ENCODE measurements at places on chromosomes 7 and 10.
A peak's percentile ranks its signal among the peaks of the same experiment; 100 is the strongest.

GRCh38 chr7:125670926-125671572, 741.4 kb upstream of the POT1 start:
- peak; percentile 8 for DNase-seq

DNA sequence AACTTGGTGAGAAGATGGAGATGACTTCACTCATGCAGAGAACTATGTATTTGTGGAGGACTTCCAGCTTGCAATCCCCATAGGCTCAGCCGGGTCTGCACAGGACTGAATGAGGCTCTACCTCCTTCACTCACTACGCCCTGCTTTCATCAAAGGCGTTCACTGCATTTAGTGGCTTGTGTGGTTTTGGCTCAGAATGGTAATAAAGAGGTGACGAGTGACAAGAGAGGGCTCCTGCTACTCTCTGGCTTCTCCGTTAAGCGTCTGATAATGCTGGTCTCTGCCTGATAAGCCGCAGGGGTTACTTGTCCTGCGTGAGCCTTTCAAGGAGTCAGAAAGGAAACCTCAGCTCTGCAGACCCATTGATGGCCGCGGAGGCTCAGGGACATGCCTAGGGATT, 343.4 kb downstream of the PRPF18 start:
- DNase-seq = no peak

- peak; percentile 88 for DNase-seq
Measured at GRCh38 chr7:108442039-108442568, 14.1 kb downstream of the NRCAM start.

- no peak for DNase-seq
Measured at GRCh38 chr10:79446758-79447084, 1.3 kb upstream of the ZCCHC24 start.

GRCh38 chr7:54591404-54592386, 49.5 kb downstream of the VSTM2A start:
- no peak for DNase-seq

DNA sequence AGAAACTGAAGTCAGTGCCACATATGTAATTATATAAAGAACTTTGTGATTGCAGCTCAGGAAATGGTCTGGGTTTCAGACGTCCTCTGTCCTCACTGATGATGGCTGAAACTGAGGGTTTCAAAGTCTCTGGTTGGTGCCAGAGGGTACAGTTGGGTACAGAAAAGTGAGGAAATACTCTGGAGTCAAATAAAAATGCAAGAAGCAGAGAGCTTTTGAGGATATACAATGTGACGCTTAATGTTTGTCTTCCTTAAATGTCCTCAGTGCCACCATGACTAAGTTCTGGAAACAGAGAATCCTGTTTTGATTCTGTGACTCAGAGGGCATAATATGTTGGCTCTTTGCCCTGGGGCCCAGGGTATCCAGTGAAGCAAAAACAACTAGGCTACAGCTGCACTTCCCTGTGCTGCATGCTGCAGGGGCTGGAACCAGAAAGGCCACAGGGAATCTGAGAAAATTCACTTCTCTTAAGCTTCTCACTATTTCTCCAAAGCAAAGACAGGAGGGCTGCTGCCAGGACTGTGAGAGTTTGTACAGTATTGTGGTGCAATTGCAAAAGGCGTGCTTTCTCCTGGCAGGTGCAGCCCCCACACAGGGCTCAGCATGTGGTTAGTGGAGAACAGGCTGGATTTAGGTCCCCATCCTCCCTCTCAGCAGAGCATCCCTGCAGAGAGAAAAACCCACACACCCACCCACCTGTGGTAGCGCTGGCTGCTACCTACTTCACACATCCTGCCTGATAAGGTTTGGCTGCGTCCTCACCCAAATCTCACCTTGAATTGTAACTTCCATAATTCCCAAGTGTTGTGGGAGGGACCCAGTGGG, 169.5 kb upstream of the SVIL start:
- no peak for DNase-seq

DNA sequence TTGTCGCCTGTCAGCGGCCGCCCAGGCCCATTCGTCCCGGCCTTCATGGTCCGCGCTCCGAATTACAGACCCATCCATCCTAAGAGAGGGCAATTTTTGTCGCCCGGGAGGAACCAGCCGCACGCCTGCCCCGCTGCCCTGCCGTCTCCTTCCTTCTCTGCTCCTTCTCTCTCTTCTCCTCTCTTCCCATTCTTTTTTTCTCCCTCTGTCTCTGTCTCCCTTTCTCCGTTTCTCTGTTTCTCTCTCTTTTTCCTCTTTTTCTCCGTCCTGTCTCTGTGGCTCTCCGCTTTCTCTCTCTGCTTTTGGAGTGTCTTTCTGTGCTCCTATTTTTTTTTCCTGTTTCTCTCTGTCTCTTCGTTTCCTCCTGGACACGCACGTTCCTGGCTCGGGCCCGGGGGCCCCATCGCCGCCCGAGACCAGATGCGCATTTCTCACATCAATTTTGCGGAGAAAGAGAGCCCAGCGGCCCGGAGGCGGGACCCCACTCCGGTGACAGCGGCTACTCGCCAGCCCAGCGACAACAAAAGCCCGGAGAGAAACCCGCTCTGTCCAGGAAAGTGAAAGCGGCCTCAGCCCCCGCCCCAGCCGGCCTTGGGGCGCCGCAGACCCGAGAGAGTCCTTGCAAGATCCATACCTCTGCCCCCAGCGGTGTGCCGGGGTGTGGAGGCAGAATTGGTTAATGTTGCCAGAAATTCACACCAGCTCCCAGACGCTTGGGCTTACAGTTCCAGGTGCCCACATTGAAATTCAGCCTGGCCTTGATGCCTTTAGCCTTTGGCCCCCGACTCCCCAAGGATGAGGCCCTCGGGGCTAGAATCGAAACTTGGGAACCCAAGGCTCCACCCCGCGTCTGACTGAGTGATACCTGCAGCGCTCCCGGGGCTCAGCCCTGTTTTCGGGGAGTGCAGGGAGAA, 4.1 kb downstream of the LBX1 start:
- DNase-seq = no peak

DNA sequence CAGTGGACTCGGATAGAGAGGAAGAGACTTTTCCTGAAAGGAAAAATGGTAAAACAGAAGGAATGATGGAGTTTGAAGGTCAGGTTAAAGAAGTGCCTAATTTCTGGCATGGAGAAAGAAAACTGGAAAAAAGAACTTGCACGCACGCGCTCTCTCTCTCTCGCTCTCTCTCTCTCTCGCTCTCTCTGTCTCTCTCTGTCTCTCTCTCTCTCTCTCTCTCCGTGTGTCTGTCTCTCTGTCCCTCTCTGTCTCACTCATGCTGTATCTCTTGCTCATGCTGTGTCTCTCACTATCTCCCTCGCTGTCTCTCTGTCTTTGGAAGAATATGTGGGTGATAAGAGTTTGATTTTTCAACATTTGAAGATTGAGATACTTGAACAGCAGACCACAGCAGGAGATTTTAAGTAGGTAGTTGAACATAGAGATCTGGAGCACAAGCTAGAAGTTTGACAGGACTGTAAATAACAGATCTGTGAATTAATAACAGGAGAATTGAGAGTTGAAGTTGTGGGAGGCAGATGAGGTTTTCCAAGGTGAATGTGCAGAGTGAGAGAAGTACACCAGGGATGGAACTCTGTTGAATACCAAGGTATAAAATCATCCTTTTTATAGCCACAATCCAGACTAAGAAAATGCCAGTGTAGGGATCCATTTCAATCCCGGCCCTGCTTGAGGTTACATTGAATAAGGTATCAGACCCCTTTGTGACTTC, 33.1 kb downstream of the ADD3 start:
- DNase-seq = no peak

- no peak for DNase-seq
Measured at GRCh38 chr10:76697923-76698322, 939.7 kb downstream of the KCNMA1 start.

GRCh38 chr7:13262929-13263530, 575.6 kb downstream of the ARL4A start:
- DNase-seq = peak; percentile 65

- DNase-seq = no peak
Measured at GRCh38 chr7:17489961-17490360, 191.5 kb downstream of the AHR start.

GRCh38 chr7:70694434-70694970, 437.4 kb upstream of the GALNT17 start:
- DNase-seq = peak; percentile 33

DNA sequence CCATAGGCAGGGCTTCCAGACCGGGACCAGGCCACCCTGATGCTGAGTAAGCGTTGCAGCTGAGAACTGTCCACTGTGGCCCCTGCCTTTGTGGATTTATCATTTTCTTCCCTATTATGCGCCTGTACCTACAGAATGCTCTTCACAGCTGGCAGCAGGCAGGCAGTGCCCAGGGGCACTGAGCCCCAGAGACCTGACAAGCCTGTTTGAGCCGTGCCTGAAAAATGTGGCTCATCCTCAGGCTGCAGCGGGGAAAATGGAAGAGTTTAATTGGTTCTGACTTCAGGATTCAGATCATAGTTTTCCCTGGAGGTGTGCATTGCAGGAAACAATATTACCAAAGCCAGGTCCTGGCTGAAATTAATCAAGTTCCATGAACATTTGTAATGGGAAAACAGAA, 200.2 kb downstream of the ZNF438 start:
- DNase-seq = no peak

DNA sequence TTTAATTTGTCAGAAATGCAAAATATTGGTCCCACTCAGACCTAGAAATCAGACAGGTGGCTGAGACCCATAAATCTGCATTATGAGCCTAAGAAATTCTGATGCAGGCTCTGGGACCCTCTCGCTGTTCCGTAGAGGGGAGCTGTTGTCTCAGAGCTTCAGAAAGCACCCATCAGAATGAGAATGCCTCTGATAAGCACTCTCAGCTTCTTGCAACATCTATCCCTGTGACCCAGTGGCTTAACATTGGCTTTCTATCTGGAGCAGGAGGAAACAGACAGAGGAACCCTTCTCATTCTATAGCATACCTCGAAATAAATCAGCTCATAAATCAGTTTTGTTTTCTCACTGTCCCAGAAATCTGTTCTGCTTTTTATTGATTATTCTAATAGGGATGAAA, 184.6 kb upstream of the SP4 start:
- no peak for DNase-seq

GRCh38 chr7:2120841-2121830, 111.6 kb downstream of the MAD1L1 start:
- DNase-seq = no peak

- DNase-seq = peak; percentile 12
Measured at GRCh38 chr10:96370584-96371157, 11.9 kb upstream of the OPALIN start.

- DNase-seq = peak; percentile 61
Measured at GRCh38 chr7:99928994-99929729, at the start of gene GJC3. Gene GJC3, minus strand, starts transcription at chr7:99929620. Its CDS starts 0 bp downstream, at chr7:99929620.

DNA sequence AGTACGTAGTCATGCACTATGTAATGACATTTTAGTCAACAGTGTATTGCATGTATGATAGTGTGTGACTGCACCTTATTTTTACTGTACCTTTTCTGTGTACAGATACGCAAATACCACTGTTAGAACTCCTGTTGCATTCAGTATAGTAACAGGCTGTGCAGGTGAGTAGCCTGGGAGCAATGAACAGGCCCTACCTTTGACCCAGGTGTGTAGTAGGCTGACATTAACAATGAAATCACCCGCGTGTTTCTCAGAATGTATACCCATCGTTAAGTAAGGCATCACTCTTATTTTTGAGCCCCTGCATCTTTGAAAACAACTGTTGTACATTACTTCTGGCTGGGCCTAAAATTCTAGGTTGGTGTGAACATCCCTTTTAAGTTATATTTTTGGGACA, 41.6 kb downstream of the DAGLB start:
- no peak for DNase-seq

- DNase-seq = no peak
Measured at GRCh38 chr10:378230-378929, 243.1 kb downstream of the ZMYND11 start.

DNA sequence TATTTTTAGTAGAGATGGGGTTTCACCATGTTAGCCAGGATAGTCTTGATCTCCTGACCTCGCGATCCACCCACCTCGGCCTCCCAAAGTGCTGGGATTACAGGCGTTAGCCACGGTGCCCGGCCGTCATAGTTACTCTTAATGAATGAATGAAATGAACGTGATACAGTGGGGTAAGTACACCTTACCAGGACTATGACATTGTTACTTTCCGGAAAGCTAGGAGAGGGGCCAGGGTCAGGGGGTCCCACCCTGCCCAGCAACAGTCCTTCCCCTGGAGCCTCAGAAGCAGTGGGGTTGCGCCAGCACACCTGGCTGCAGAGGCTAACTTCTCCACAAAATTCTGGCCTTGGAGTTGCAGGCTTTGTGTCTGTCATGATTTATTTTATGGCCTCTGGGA, 21.4 kb downstream of the VSTM4 start:
- DNase-seq = no peak

GRCh38 chr10:68878496-68878895, 22.6 kb upstream of the DDX50 start:
- no peak for DNase-seq

- no peak for DNase-seq
Measured at GRCh38 chr10:132674311-132674710, 111.6 kb downstream of the NKX6-2 start.

DNA sequence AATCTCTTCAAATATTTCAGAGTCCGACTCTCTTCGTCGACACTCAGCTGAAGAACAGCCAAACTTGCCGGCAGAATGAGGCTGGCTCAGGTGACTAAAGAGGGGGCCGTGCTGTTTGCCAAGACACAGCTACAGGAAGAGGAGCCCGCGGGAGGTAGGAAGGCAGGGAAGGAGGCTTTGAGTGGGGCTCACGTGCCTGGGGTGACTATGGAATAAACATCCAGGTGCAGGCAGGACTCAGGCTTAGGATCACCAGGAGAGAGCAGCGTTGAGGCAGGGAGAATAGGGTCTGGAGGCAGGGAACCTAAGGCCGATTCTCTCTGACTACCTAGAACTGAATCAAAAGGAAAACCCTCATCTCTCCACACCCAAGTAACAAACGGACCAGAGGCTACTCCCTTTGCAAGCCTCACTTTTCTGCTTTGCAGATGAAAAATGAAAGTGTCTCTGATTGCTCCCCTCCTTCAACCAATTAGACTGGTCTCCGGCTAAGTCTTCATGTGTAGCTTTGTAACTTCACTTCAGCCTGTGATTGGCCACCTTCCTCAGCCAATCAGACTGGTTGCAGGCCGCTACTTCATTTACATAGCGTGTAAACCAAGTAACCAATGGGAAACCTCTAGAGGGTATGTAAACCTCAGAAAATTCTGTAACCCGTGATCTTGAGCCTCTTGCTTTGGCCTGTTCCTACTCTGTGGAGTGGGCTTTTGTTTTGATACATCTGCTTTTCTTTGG, 19.7 kb upstream of the BNIP3 start:
- no peak for DNase-seq

GRCh38 chr10:100996678-100997359, 2.8 kb upstream of the LZTS2 start:
- peak; percentile 27 for DNase-seq

DNA sequence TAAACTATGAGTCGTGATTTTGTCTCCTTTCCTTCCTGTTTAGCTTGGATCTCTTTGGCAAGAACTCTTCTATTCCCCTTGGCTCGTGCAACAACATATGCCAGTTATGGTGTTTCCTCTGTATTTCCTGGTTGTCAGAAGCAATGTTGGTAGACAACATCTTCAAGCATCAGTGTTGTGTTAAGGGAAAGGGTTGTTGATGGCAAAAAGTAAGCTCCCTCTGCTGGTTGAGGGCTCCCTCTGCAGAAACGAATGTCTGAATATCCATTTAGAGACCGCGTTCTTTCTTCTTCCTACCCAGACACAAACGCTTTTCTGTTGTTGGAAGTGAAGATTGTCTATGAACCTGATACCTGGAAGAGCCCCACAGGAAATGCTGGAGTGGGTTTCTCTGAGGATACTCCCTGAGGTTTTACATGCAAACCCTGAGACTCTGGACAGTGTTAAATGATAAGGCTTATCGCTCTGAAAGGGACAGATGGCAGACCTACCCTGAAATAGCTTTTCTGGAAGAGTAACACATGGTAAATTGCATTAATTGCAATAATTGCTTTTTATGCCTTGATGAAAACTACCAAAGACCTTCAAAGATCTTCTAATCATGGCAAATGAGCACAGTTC, 23.5 kb upstream of the C1QL3 start:
- no peak for DNase-seq

- DNase-seq = no peak
Measured at GRCh38 chr10:61024856-61025201, 80.8 kb upstream of the RHOBTB1 start.

Data from NCI-H1105 treated with DMSO at 0.1 percent for 48 hours (cell line).